IPS DF 6.9 (cell line): ENCODE measurements at places on chromosomes 5 and 9.

- H3K4me3 ChIP-seq = no peak overlapping the region
- H3K27me3 ChIP-seq = no peaks in the 10 kb centered on the region
- no peak overlapping the region for H3K27ac ChIP-seq
- peaks cover 10% of the 10 kb centered on the region; the same call in 1 of the 2 replicates for H3K36me3 ChIP-seq
- no peaks in the 10 kb centered on the region for H3K4me1 ChIP-seq
These were observed 24.9 kb downstream of the IPPK start for GRCh38 chr9:92645041-92645440.

DNA sequence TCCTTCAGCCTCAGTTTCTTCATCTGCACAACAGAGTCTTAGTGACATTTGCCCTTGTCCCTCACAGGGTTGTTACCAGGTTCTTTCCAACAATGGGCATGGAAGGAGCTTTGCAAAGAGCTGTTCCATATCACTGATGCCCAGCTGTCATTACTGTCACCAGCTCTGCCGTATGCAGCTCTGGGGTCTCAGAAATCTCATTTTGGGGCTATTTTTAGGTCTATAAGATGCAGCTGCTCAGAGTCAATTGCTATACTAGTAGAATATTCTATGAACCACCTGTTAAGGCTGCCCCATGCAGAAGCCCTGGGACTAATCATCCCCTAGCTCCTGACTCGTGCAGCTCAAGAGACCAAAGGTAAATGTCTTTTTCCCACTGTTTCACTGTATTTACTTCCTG, 105.1 kb upstream of the TNPO1 start:
- no peak for DNase-seq
- H3K27me3 ChIP-seq = no peaks in the 10 kb centered on the region
- no peak overlapping the region for H3K27ac ChIP-seq

GRCh38 chr9:130128251-130128650, 44.0 kb upstream of the NCS1 start:
- no peaks in the 10 kb centered on the region for H3K4me1 ChIP-seq
- no peaks in the 10 kb centered on the region for H3K27me3 ChIP-seq
- peaks cover 17% of the 10 kb centered on the region; the same call in 1 of the 2 replicates for H3K36me3 ChIP-seq
- no peak for DNase-seq
- no peak overlapping the region for H3K27ac ChIP-seq
- no peak overlapping the region for H3K4me3 ChIP-seq

- no peaks in the 10 kb centered on the region for H3K36me3 ChIP-seq
- H3K27ac ChIP-seq = no peak overlapping the region
- H3K27me3 ChIP-seq = no peaks in the 10 kb centered on the region
- no peak overlapping the region for H3K4me3 ChIP-seq
These were observed 97.5 kb downstream of the PIP5K1B start for GRCh38 chr9:68802525-68803015.

DNA sequence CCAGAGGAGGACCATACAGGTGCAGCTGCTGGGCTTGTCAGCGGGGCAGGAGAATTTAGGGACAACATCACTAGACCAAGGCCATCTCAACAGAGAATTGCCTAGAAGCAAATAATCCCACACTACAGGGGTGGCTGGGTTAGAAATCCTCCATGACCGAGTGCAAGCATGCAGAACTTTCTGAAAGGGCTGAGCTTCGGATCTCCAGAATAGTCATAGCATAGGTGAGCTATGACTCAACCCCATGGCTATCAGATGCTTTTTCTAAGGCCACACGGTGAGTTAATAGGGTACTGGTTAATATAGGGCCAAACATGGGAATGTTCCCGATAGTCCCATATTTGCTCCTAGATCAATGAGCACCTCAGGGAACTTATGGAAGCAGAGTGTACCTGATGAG, 4.2 kb downstream of the KCNIP1 start:
- no peaks in the 10 kb centered on the region for H3K36me3 ChIP-seq
- H3K4me1 ChIP-seq = peaks cover 3% of the 10 kb centered on the region
- H3K4me3 ChIP-seq = no peak overlapping the region
- H3K27me3 ChIP-seq = peaks cover 8% of the 10 kb centered on the region; the same call in 1 of the 2 replicates
- H3K27ac ChIP-seq = no peak overlapping the region

DNA sequence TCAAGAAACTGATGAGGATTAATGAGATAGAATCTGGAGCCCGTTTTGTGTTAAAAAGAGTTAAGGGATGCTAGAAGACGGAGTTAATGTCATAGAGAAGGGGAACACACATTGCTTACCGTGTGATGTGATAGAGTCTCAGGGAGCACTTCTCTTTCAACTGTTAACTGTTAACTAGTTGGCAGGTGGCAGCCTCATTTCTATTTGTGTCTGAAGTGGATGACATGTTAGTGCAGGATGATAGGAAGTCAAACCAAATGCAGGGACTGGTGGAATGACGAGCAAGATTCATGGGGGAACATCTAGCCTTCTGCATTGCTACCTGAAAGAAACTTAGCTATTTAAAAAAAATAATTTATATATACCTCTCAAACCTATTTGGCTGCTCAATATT, 222.7 kb downstream of the MAST4 start:
- no peak overlapping the region for H3K4me3 ChIP-seq
- no peak overlapping the region for H3K27ac ChIP-seq
- peaks cover 4% of the 10 kb centered on the region; the same call in 1 of the 2 replicates for H3K4me1 ChIP-seq
- no peaks in the 10 kb centered on the region for H3K27me3 ChIP-seq

GRCh38 chr9:3902631-3903030, 376.8 kb upstream of the RFX3 start:
- no peaks in the 10 kb centered on the region for H3K27me3 ChIP-seq
- H3K27ac ChIP-seq = no peak overlapping the region
- no peaks in the 10 kb centered on the region for H3K36me3 ChIP-seq
- H3K4me1 ChIP-seq = no peaks in the 10 kb centered on the region
- H3K4me3 ChIP-seq = no peak overlapping the region

DNA sequence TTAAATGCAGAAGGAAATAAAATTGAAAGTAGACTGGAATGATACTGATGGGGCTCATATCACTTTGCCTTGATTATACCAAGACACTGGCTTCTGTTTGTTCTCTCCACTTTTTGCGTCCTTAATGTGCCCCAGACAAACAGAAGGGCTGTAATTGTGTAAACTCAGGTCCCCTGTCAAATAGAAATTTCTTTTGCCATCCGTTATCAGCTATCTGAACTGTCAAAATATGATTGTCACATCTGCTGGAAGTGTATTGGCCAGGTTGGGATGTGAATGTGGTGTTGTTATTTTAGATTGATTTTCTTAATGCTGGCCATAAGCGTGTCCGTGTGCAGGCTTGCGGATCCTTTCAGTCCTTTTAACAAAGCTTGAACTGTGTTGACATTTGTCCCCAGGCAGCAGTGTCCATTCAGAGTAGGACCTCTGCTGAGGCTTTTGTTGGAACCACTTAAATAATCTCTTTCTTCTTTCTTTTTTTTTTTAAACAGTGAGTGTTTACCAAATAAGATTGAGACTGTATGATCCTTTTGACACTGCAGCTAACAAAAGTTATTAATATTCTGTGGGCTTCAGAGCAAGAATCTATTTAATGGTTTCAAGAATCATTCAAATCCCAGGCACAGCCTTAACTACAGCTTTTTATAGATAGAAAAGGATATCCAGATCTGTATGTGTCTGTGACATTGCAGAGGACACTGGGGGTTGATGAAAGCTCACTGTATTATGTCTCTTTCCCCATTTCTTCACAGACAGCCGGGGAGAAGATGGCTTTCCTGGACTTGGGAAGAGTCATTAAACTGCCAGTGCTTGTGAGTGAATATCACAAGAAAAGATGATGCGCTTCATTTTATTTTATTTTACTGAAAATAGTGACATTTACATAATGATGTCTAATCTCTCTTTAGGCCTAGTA, 171.7 kb downstream of the ZNF608 start:
- H3K4me3 ChIP-seq = no peak overlapping the region
- no peaks in the 10 kb centered on the region for H3K36me3 ChIP-seq
- peaks cover 2% of the 10 kb centered on the region; the same call in 1 of the 2 replicates for H3K4me1 ChIP-seq
- no peaks in the 10 kb centered on the region for H3K27me3 ChIP-seq

DNA sequence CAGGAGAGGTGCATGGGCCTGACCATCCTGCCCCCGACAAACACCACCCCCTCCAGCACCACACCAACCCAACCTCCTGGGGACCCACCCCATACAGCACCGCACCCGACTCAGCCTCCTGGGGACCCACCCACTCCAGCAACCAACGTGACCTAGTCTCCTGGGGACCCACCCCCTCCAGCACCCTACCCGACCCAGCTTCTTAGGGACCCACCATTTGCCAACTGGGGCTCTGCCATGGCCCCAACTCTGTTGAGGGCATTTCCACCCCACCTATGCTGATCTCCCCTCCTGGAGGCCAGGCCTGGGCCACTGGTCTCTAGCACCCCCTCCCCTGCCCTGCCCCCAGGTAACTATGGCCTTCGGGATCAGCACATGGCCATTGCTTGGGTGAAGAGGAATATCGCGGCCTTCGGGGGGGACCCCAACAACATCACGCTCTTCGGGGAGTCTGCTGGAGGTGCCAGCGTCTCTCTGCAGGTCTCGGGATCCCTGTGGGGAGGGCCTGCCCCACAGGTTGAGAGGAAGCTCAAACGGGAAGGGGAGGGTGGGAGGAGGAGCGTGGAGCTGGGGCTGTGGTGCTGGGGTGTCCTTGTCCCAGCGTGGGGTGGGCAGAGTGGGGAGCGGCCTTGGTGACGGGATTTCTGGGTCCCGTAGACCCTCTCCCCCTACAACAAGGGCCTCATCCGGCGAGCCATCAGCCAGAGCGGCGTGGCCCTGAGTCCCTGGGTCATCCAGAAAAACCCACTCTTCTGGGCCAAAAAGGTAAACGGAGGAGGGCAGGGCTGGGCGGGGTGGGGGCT, 4.6 kb downstream of the CEL start:
- H3K4me3 ChIP-seq = no peak overlapping the region
- H3K27me3 ChIP-seq = no peaks in the 10 kb centered on the region
- peaks cover 8% of the 10 kb centered on the region; the same call in 1 of the 2 replicates for H3K36me3 ChIP-seq
- H3K4me1 ChIP-seq = no peaks in the 10 kb centered on the region

GRCh38 chr5:109155625-109156024, 254.1 kb downstream of the PJA2 start:
- H3K27me3 ChIP-seq = no peaks in the 10 kb centered on the region
- no peak overlapping the region for H3K4me3 ChIP-seq
- H3K36me3 ChIP-seq = no peaks in the 10 kb centered on the region
- H3K27ac ChIP-seq = no peak overlapping the region
- H3K4me1 ChIP-seq = no peaks in the 10 kb centered on the region
